ENCODE measurements at places on chromosomes 7 and 10.

DNA sequence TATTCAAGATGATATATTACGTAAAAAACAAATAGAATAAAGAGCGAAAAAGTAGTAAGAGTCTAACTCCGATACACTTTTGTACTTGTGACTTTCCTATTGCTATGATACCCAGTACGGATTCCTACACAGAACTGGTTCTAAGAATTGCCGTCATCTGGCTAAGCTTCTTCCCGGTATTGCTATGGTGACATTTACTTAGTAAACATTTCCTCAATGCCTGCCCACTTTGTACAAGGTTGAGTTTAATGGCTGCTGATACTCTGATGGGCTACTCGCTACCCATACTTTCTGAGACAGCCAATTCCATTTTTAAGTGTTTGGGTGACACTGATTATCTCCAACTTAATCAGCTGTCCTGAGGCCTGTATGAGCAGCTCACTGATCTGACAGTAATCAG, 55.6 kb downstream of the OSBPL3 start:
- no peak for DNase-seq

GRCh38 chr7:68245688-68246087, 1249.1 kb downstream of the TYW1 start:
- DNase-seq = no peak

DNA sequence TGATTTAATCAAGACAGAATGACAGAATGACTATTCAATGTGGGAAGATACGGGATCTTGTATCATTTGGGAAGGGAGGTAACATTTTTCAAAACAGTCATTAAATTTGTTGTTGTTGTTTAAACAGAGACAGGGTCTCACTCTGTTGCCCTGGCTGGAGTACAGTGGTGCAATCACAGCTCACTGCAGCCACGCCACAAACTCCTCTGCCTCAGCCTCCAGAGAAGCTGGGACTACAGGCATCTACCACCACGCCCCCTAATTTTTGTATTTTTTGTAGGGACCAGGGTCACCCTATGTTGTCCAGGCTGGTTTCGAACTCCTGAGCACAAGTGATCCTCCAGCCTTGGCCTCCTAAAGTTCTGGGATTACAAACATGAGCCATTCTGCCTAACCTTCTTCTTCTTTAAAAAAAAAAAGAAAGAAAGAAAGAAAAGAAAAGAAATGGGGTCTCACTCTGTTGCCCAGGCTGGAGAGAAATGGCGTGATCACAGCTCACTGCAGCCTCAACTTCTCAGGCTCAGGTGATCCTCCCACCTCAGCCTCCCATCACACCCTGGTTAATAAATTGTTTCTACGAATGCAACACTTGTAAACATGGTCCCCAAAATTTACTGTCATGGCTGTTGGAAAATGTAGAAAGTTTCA, 24.3 kb downstream of the YWHAG start:
- no peak for DNase-seq

DNA sequence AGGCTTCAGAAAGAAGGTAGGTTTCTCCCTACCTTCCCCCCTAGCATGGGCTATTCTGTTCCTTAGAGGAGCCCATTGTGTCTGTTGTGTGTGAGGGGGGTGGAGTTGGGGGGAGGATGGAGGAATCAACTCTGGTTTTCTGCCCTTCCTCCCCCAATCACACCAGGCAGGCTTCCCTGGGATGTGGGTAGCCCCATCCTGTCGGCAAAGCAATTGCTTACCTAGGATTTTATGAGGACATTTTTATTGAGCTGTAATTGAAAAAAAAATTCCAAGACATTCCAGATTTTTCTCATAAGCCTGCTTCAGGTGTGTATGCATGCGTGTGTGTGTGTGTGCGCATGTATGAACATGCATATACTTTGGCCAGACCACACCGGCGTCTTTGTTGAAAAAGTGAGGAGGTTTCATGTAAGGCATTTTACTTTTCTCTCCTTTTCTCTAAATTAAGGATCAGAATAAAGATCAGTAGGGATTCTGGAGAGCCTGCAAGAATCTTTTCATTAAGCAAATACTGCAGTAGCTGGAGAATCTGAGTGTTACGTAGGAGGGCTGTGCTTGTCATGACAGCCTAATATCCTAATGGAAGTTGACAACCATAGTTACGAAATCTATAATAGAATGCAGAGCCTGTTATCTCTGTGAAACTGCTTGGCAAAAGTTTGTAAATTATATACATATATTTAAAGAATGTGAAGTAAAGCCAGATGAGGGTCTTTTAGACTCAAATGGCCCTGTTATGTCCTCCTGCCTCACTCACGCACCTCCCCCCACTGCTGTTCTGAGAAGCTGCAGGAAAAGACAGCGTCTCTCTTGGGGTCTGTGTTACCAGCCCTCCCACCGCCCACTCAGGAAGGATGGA, 27.3 kb upstream of the SAMD8 start:
- DNase-seq = no peak

- no peak for DNase-seq
Measured at GRCh38 chr7:45400680-45401079, 173.5 kb upstream of the ADCY1 start.

- DNase-seq = no peak
Measured at GRCh38 chr10:61399406-61399805, 53.8 kb downstream of the TMEM26 start.

GRCh38 chr7:74012842-74013249, 15.1 kb upstream of the ELN start:
- no peak for DNase-seq

DNA sequence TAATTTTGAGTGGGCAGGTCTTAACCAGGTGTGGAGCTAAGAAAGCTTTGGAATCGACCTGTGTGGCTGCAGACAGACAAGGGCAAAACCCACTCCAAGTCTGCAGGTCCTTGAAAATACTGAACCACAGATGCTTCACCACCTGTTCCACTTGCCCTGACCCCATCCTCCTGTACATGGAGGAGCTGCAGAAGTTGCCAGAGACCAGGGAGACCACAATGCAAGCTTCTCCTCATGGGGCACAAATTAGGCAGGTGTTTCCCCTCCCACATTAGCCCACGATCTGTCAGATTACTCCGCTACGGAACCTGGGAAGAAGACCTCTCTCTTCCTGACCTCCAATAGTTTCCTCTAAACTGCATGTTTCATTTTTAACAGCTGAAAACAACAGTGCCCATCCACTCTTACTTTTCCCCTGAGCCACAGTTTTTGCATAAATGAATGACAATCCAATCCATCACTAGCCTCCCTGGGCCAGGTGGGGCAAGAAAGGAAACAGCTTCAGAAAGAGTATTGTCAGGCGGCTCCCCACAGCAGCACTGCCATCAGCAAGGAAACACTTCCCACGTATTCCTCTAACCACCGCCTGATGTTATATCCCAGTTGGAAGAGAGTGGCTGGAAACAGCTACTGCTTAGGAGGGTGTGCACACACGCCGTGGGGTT, 141.6 kb downstream of the PRKAG2 start:
- no peak for DNase-seq

GRCh38 chr7:111532625-111533024, 29.7 kb downstream of the IMMP2L start:
- DNase-seq = no peak

- DNase-seq = no peak
Measured at GRCh38 chr7:121576148-121576917, 180.2 kb upstream of the FAM3C start.

GRCh38 chr7:919924-920341, 34.5 kb downstream of the ADAP1 start:
- DNase-seq = no peak

GRCh38 chr7:100153708-100154535, 4.6 kb downstream of the TRAPPC14 start:
- no peak for DNase-seq

- DNase-seq = no peak
Measured at GRCh38 chr7:69622014-69622835, 23.9 kb downstream of the AUTS2 start.

- DNase-seq = no peak
Measured at GRCh38 chr7:30019960-30020359, 6.5 kb downstream of the FKBP14 start.

- DNase-seq = no peak
Measured at GRCh38 chr7:155763691-155764437, 48.4 kb downstream of the SHH start.

- DNase-seq = no peak
Measured at GRCh38 chr10:73205081-73205480, 37.2 kb downstream of the FAM149B1 start.

DNA sequence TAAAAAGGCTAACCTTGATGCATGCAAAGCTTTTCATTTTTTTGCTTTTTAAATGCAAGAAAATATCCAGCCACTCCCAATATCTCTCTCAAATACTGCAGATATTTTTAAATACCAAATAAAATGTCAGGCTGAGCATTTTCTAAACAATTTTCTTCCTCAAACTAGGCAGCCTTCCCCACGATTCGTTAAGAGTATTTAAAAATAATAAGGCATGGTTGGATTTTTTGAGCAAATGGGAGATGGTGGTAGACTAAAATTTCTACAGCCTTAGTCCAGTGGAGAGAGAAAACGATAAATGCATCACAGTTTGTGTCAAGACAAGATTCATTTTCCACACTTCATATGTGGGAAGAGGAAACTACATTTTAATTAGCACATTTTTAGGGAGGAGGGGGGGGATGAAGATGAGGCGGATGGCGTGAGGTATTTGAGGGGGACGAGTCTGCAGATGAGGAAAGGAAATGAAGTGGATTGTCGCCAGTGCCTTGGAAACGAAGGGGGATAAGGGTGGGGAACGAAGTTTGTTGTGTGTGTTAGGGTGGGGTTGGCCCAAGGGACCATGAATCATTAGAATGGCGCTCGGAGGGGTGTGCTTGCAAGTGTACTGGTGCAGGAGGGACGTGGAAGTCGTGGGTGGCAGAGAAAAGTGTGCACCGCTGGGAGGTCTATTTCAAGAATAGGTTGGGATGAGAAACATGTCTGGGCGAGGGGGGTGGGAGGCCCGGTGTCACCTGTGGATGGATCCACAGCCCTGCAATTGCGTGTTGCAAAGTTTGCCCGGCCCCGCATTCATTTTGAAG, 1.2 kb upstream of the ADD3 start:
- no peak for DNase-seq

DNA sequence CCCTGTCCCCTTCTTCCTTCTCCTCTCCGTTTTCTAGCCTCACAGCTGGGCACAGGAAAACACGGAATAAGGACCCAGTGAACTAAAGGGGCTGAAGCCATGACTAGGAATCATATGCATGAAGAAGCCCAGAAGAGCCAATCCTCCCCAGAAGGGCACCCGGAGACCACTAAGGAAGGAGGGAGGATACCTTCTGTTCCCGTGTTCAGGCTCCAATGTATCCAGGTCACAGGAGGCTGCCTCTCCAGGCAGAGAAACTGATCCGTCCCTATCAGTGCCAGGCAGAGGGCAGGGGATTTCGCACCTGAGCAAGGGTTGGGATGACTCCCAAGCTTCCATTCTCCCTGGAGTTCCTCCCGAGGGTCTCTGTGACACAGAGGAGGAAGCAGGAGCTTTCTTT, 246.6 kb downstream of the SNX10 start:
- no peak for DNase-seq

DNA sequence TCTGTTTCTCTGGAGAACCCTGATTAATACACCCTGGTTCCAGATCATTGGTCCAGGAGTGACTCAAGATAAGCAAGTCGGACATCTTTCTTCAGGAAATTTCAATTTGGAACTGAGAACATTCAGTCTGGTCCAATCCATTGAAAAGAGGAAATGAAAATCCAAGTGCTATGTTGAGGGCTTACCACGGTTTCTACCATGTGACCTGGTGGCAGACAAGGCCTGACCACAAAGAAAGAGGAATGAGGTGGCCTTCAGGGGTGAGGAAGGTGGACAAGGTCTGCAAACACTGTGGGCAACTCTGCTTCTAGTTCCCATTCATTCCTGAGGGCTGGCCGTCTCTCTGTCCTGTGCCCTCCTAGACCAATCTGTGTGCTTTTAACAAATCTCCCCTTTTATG, 149.2 kb upstream of the GHITM start:
- no peak for DNase-seq

DNA sequence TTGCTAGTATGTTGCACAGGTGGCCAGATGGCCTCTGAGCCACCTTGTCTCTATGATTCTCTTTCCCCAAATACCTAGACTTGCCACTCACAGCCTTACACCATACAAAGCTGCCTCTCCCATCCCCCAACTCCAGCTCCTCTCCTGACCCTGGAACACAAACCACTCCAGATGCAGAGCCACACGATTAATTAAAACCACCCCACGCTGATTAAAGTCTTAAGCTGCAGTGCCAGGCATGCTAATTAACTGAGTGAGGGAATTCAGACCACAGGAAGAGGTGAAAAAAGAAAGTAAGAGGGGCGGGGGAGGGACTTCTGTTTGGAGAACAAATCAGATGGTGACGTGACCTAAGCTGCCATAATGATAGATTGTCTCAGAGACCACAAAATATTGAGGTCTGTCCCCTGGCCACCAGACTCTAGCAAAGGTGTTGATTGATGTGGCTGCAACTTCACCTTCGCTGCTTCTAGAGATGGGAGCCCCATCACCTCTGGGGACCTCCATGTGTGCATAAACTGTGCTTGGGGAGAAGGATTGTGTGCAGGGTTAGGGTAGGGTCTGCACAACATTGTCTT, 331.3 kb downstream of the PLXNA4 start:
- no peak for DNase-seq

GRCh38 chr7:69684369-69685292, 86.4 kb downstream of the AUTS2 start:
- DNase-seq = no peak

DNA sequence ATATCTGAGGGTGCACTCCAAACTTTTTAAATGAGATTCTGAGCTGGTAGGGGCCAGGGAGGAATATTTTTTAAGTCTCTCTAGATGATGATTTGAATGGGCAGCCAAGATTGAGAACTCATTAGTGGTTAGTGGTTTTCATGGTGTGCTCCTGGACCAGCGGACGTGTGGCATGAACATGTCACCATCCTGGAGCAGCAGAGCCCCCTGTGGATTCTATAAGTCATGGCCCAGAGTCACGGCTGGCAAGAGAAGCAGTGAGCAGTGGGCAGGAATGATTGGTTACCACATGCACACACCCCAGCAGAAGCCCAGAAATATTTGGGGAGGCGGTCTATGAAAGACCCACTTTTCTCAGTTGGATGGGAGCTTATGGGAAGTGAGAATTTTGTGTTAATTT, 21.2 kb upstream of the UCN3 start:
- DNase-seq = no peak

DNA sequence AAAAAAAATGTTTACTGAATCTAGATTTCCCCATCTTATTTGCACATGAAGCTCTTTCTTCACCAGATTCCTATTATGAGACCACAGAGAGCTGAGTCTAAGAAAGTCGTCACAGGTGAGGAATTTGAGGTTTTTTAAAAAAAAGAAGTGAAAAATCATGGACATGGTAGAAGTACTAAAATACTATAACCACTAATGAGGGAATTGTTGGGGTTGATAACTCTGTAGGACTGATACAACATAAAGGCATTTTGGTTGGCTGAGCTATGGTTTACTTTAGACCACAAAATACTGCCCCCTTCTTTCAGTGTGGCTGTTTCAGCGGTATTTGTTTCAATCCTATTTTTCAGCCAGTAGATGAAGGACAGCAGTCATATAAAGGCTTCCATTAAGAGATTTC, 1111.3 kb downstream of the TYW1 start:
- no peak for DNase-seq

DNA sequence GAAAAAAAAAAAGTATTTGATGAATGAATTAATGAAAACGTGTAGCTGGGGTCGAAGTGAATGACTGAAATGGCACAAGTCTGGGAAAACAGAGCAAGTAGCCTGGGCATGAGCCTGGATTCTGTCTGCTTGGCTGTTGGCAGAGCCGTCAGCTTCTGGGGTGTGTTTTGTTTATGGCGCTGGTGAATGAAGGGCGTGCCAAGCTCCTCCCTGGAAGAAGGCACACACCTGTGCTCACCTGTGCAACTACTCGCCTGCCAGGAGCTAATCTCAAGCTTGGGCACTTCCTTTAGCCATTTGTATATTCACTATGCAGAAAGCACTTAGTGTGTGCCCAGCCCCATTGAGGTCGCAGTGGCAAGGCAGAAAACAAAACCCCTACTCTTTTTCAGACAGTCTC, 74.1 kb downstream of the GTF2IRD1 start:
- no peak for DNase-seq
